Stimulated activated CD4-positive, alpha-beta T cell treated with anti-CD3 and anti-CD28 coated beads, TNF-alpha, amount 100 ng/mL, for 1 hour (primary cell): ENCODE measurements at places on chromosomes 5 and 9.

DNA sequence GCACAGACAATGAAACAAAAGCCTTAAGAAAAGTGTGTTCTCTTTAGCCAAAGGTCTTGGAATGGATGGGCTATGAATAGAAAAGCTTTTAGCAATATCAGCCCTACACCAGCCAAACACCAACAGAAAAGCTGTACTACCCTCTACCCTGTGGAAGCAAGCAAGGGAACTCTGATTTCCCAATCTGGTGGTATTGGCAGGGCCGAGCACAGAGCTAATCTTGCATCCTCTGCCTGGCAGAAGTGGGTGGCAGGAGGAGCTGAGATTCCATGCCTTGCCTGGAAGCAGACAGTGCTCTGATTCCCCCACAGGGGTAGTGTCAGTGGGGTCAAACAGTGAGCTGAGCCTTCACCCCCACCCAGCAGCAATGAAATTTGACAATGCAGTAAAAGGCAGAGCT lies 29.6 kb upstream of the ZNF782 start:
- no peak for DNase-seq

DNA sequence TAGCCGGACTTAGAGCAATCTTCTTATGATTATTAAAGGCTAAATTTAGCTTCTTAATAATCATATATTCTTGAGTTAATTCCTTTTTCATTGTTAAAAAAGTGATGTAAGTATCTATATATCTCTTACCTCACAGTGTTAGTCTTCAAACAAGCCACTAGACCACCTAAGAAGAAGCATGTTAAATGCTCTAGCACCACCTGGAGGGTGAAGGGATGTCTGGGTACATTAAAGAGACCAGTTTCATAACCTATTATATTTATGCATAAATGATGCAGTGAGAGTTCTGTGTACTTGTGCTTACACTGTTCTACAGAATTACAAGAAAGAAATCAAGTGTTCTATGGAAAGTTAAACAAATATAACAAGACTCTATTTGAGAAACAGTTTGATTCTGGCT lies 55.9 kb upstream of the SLCO6A1 start:
- no peak for DNase-seq

DNA sequence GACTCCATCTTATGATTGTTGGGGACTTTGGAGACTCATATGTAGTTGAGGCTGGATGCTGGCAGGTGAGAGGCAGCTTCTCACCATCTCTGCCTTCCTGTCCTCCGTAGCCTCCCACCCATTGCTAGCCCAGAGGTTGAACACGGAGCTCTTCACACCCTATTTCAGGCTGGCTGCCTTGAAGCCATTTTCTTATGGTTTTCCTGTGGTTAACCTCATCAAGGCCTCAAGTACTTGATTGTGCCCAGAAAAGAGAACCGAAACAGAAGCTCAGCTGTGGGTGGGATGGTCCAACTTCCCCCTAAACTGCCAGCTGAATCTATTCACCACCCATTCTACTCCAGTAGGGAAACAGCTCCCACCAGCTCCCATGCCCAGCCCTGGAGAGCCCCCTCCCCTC lies 102.9 kb downstream of the LIFR start:
- DNase-seq: no peak

GRCh38 chr9:70439991-70440706 lies 25.7 kb upstream of the KLF9 start:
- no peak for DNase-seq

DNA sequence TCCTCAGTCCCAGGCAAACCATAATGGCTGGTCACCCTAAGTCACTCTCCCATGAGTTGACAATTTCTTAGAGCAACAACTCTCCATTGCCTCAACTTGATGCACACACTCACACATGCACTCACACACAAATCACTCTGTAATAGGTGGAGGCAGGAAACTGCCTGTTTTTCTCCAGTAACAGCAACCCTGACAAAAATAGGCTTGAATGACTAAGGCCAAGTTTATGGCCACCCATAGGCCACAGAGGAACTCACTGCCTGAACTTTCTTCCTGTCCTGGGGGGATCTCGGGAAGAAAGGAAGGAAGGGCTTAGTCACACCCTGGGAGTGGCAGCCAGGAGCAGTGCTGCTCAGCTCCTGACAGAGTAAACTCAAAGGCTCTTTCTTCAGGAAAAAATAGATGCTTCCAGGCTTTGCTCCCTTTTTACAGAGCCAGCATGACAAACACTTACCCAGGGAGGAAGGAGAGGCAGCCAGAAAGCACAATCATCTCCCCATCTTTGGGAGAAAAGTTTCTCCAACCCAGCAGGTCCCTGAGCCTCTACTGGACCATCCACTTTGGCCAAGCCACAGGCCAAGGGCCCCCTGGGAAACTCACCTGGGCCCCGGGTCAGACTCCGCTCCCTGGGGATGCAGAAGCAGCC lies 368 bp downstream of the SH3TC2 start:
- DNase-seq: no peak

DNA sequence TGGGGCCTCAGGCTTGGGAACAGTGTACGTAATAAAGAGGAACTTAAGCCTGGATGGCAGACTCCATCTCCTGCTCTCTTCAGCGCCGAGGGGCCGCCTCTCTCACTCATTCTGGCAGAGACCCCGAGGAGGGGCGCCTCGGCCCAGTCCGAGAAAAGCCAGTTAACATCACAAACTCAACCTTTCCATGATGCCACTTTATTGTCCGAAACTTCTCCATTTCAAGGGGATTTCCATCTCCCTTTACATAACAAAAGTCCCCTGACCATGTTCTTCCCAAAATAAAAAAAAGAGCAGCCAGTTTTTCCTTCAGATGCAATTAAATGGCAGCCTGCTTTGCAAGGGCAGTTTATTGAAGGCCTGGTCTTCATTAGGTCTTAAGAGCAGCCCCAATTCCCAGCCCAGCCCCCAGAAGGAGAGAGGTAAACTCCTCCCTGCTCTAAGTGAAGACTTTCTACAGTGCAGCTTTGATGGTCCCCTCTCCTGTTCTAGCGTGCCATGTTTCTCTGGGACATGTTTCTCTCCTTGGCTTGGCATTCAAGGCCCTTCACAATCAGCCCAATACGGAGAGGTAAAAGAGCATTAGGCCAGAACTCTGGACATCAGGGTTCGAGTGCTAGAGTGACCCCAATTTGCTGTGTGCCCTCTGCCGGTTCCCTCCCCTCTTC lies 19.5 kb upstream of the RAB14 start:
- no peak for DNase-seq

- DNase-seq: no peak
Measured at GRCh38 chr5:160221082-160221481, 8.2 kb upstream of the FABP6 start.
